ENCODE measurements at places on chromosomes 5 and 9. TPM values are rescaled to one million over a fixed set of nuclear protein-coding genes. Genes with fewer than 3 reads are reported as not detected.

DNA sequence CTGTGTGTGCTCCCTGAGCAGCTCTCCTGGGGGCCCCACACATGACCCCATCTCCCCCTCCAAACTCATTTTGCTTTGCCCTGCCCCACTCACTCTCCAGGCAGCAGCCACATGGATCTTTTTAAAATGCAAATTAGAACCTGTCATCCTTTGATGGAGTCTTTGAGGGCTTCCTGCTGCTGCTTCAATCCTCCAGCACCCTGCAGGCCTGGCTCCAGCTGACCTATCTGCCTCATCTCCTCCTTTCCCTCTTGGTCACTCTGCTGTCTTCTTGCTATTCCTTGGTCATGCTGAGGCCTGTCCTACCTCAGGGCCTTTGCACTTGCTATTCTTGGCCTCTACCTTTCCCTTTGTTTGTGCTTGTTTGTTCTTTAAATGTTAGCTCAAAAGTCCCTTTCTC lies 17.9 kb downstream of the NDST1 start:
- peaks cover 24% of the 10 kb centered on the region for H3K4me1 ChIP-seq
- no peak overlapping the region for H3K4me3 ChIP-seq
- no peak for DNase-seq
- no peaks in the 10 kb centered on the region for H3K27me3 ChIP-seq

- H3K27ac ChIP-seq = no peak overlapping the region
- H3K4me1 ChIP-seq = no peaks in the 10 kb centered on the region
- H3K27me3 ChIP-seq = no peaks in the 10 kb centered on the region
These were observed 72.2 kb downstream of the PTCD2 start for GRCh38 chr5:72392326-72392733.

The PLK2 gene
- polyA plus RNA-seq = 12.2 TPM

The SYNPO gene
- polyA plus RNA-seq = 59.4 TPM

The PCDHA12 gene
- 0.17 TPM for polyA plus RNA-seq

DNA sequence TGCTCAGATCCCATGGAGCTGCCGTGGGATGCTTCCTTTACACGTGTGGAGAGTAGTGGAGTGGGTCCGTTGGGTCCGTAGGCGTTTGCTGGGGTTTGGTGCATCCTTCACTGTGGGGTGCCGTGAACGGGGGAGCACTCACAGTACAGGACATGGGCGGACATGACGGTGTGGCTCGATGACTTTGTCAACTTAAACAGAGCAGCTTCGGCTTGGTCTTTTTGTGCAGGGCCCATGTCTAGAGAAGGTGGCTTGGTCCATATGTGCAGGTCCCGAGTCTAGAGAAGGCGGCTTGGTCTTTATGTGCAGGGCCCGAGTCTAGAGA lies 26.4 kb upstream of the EXOC3 start:
- peaks cover 13% of the 10 kb centered on the region for H3K4me1 ChIP-seq
- no peaks in the 10 kb centered on the region for H3K36me3 ChIP-seq
- no peak overlapping the region for H3K4me3 ChIP-seq
- peak overlapping the region; percentile 93 for H3K27ac ChIP-seq
- no peak for DNase-seq

DNA sequence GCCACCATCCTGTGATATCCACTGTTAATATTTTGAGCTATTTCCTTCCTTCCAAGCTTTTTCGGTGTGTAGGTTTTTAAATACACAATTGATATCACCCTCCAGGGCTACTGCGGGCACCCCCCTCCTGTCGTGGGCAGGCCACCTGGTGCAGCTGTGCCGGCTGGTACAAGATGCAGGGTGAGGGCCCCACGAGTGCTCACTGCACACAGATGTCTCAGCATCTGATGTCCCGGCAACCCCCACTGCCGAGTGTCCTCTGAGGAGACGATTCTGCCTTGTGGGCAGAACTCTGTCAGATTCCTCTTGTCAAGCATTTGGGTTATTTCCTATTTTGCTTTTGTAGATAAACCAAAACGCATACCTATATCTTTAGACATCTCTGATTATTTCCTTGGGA lies 25.1 kb downstream of the CACNA1B start:
- no peaks in the 10 kb centered on the region for H3K4me1 ChIP-seq
- no peaks in the 10 kb centered on the region for H3K36me3 ChIP-seq
- no peak overlapping the region for H3K4me3 ChIP-seq
- no peak overlapping the region for H3K27ac ChIP-seq

GRCh38 chr9:100445161-100445902 lies 18.4 kb downstream of the MSANTD3 start:
- no peak overlapping the region for H3K4me3 ChIP-seq
- no peaks in the 10 kb centered on the region for H3K27me3 ChIP-seq
- peaks cover 10% of the 10 kb centered on the region for H3K4me1 ChIP-seq
- H3K27ac ChIP-seq = no peak overlapping the region
- no peaks in the 10 kb centered on the region for H3K36me3 ChIP-seq

The KIF12 gene
- not detected for polyA plus RNA-seq

GRCh38 chr9:19409401-19410194 lies 789 bp downstream of the ACER2 start:
- peaks cover 8% of the 10 kb centered on the region for H3K4me1 ChIP-seq
- H3K27ac ChIP-seq = peak overlapping the region; percentile 81
- no peaks in the 10 kb centered on the region for H3K36me3 ChIP-seq

GRCh38 chr5:88872971-88873370 lies 10.0 kb downstream of the MEF2C start:
- H3K4me3 ChIP-seq = no peak overlapping the region
- peaks cover 16% of the 10 kb centered on the region for H3K4me1 ChIP-seq
- no peak overlapping the region for H3K27ac ChIP-seq
- no peaks in the 10 kb centered on the region for H3K27me3 ChIP-seq

DNA sequence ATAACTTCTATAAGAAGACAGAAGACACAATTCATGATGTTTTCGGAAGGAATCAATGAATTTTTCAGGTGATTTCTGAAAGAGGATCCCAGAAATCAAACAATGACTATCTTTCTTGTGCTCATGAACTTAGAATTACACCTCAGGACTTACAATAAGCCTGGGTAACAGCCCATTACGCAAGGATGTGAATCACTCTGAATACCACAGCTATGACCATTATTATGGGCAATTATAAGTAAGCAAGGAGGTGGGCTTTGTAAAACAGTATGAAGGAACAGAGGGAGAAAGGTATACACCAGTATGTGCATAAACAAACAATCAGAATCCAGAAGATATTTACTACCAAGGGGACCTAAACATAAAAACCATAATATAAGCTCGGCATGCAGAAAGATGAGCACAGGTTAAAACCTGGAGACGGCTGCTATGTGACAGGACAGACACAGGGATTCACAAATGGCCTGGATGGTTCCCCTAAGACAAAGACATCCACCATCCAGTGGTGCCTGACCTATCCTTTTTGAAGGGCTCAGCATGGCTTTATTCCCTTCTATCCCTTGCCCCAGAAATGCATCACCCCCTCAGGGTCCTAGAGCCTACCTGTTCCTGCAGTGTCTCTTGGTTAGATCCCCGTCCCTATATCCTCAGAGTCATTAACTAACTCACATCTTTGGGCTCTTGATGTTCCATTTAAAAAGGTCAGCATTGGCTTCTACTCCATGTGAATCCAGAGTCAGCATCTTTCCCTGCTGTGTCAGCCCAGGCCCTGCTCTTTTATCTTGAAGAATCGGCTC lies 21.8 kb upstream of the PPP2CA start:
- no peaks in the 10 kb centered on the region for H3K36me3 ChIP-seq
- H3K4me1 ChIP-seq = no peaks in the 10 kb centered on the region
- H3K4me3 ChIP-seq = no peak overlapping the region
- no peak overlapping the region for H3K27ac ChIP-seq

DNA sequence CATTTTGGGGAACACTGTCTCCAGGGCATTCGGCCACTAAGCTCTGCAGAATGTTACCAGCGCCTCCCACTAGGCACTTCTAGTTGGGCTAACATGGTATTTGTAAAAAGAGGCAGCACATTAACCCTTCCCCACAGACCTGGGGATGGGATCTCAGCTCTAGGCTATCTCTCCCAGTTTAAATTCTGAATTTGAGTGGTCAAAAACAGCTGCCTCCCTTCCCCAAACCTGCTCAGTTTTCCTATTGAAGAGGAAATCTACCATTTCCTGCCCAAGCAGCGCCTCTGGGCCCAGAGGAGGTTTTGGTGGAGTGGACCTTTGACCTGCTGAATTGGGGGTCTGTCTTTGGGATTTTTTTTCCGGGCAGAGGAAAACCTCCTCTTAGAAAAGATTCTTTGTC lies 53.2 kb downstream of the ENC1 start:
- H3K4me3 ChIP-seq = no peak overlapping the region
- H3K27me3 ChIP-seq = no peaks in the 10 kb centered on the region
- H3K4me1 ChIP-seq = no peaks in the 10 kb centered on the region
- no peak for DNase-seq
- H3K36me3 ChIP-seq = no peaks in the 10 kb centered on the region

GRCh38 chr5:111255169-111255568 lies 31.0 kb downstream of the CAMK4 start:
- no peak overlapping the region for H3K4me3 ChIP-seq
- no peak overlapping the region for H3K27ac ChIP-seq

The ANKRD33B gene
- 0.16 TPM for polyA plus RNA-seq

The NSA2 gene
- 74.0 TPM for polyA plus RNA-seq

DNA sequence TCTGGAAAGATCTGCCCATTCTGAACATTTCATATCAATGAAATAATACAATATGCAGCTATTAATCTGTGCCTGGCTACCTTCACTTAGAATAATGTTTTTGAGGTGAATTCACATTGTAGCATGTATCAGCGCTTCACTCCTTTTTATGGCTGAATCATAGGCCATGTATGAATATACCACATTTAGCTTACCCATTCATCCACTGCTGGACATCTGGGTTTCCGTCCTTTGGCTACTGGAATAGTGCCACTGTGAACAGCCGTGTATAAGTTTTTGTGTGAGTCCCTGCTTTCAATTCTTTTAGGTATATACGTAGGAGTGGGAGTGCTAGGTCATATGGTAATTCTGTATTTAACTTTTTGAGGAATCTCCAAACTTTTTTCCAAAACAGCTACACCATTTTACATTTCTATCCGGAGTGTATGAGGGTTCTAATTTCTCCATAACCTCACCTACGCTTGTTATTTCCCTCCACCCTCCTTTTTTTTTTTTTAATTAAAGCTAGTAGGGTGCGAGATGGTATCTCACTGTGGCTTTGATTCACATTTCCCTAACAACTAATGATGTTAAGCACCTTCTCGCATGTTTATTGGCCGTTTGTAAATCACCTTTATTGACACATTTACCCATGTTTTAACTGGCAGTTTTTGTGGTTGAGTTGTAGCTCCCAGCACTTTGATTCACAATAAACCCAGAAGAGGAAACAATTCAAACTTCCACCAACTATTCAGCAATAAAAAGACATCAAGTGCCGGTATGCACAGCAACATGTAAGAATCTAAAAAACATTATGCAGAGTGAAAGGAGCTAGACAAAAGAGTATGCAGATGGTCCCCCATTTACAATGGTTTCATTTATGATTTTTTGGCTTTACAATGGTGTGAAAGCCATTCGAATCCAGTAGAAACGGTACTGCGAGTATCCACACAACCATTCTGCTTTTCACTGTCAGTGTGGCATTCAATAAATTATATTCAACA lies 8.1 kb downstream of the SEMA4D start:
- DNase-seq = no peak
- H3K36me3 ChIP-seq = no peaks in the 10 kb centered on the region
- H3K27me3 ChIP-seq = no peaks in the 10 kb centered on the region
- H3K4me1 ChIP-seq = peaks cover 26% of the 10 kb centered on the region
- H3K27ac ChIP-seq = no peak overlapping the region

GRCh38 chr9:1083325-1083913 lies 33.3 kb downstream of the DMRT2 start:
- no peaks in the 10 kb centered on the region for H3K4me1 ChIP-seq
- no peak overlapping the region for H3K4me3 ChIP-seq
- peak; percentile 8 for DNase-seq
- no peak overlapping the region for H3K27ac ChIP-seq
- H3K36me3 ChIP-seq = no peaks in the 10 kb centered on the region
- no peaks in the 10 kb centered on the region for H3K27me3 ChIP-seq

DNA sequence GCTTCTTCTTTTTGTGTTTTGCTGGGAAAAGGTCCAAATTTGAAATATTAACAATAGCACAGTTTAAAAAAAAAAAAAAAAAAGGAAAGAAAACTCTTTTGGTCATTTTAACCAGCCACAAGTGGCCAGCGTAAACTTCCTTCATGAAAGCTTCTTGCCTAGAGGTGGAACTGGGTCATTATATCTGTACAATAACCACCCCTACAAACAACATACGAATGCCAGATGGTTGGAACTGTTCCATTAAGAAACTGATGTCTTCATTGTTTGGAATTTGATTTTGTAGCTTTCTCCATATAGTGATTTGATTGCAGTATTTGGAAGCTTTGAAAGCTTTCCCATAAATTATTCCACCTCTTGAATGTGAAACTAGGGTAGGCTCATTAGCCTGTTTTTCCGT lies 18.3 kb upstream of the LPAR1 start:
- DNase-seq = no peak
- no peaks in the 10 kb centered on the region for H3K27me3 ChIP-seq
- no peaks in the 10 kb centered on the region for H3K36me3 ChIP-seq
- H3K4me1 ChIP-seq = no peaks in the 10 kb centered on the region
- H3K4me3 ChIP-seq = no peak overlapping the region
- no peak overlapping the region for H3K27ac ChIP-seq

DNA sequence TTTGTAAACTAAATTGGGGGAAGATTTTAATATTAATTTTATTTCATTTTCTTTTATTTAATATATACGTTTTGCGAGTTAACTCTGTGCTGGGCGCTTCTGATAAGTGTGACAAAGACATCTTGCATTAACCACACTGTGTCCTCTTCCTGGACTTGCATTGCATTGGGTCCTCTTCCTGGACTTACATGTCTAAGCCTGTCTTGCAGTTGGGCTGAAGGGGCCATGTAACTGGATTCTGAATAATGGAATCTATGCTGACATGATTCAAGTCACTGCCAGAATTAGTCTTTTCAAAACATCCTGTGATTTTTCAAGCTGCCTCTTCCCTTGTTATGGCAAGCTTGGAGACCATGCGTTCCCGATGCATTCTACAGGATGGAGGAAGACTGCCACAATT lies 122.6 kb downstream of the TRIM32 start:
- no peaks in the 10 kb centered on the region for H3K27me3 ChIP-seq
- H3K4me1 ChIP-seq = no peaks in the 10 kb centered on the region
- no peaks in the 10 kb centered on the region for H3K36me3 ChIP-seq

The ST8SIA4 gene
- polyA plus RNA-seq = 0.94 TPM

DNA sequence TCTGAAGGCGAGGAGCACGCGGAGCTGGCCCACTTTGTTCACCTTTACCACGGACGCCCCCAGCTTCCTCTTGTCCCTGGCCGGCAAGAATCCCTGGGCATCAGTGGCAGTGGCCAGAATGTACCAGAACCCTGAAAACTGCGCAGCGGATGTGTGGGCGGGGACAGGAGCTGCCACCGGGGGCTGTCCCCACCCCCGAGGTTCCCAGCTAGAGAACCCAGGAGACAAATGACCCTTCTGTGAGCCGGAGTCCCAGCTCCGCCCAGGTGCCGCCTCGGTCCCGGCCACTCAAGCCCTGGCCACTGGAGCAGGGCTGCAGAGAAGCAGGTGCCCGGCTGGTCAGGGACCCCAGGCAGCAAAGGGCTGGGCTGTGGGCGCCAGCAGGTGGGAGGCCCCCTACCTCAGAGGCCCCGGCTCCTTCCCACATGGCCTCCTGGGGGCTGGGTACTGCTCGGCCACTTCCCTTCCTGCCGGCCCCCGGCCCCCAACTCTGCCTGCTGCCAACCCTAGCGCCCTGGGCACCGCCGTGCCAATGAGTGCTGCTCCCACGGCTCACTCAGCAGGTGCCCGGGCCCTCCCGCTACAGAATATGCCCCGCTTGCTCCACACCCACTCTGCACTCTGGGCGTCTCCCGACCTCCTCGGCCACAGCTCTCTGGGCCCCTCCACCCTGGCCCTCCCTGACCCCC lies 713 bp downstream of the LCN10 start:
- H3K27ac ChIP-seq = no peak overlapping the region
- no peak overlapping the region for H3K4me3 ChIP-seq
- no peaks in the 10 kb centered on the region for H3K4me1 ChIP-seq
- no peak for DNase-seq
- H3K27me3 ChIP-seq = peaks cover 24% of the 10 kb centered on the region
- no peaks in the 10 kb centered on the region for H3K36me3 ChIP-seq

The CCNI2 gene
- polyA plus RNA-seq = 0.40 TPM

The TPD52L3 gene
- not detected for polyA plus RNA-seq

Measured in adrenal gland (tissue), 19 donors.